ENCODE measurements at places on chromosomes 1 and 21.

DNA sequence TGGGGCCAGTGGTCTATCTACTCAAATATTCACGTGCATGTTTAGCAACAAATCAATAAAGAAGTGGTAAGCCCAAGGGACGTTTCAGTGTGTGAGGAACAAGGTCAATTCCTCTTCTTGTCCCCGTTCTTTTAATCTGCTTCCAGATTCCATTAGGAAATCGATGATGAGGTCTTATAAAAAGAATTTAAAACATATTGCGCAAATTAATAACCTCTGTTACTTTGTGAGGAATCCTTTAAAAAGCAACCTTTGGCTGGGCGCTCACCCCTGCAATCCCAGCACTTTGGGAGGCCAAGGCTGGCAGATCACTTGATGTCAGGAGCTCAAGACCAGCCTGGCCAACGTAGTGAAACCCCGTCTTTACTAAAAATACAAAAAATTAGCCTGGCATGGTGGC is 113.0 kb upstream of the TMPRSS2 start:
- no peak for DNase-seq

DNA sequence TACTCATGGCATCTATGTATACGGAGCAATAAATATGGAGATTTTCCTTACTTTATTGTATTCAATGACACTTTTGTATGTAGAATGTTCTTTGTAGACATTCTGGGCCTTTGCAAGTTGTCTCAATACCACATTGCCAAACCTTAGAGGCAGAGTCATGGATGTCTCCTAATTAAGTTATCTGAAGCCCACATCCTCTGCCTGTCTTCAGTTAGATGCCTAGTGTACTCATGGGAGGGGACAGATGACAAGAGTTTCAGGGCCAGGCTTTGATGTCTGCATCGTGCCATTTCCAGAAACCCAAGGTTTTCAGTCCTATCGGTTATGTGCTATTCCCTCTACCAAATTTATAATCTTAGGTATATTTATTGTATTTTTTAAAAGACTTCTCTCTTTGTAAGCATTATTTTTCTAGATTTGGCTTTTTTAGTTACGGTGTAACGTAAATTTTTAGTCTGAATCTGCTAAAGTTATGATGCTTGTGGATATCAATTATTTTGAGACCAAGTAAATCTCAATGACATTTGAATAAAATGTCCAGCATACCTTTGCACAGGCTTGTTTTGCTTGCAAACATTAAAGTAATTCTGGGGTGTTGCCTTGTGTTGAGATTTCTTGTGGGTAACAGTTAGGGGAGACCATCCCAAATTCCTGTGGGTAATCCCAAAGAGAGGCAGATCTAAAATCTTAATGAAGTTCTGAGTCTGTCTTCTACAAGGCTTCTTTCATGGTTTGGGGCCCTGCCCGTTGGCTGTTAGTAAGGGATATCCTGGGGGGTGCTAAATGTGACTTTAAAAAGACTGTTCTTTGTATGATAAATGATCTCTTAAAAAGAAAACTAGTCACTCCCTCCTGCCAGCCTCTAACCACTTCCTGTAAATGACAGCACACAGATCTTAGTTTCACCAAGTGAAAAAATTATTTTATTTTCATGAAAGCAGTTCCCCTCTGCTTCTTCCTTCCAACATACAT is 8.0 kb upstream of the MACF1 start:
- peak; percentile 54 for DNase-seq

- no peak for DNase-seq
Observed at GRCh38 chr21:46472246-46472645, 13.6 kb downstream of the DIP2A start.

DNA sequence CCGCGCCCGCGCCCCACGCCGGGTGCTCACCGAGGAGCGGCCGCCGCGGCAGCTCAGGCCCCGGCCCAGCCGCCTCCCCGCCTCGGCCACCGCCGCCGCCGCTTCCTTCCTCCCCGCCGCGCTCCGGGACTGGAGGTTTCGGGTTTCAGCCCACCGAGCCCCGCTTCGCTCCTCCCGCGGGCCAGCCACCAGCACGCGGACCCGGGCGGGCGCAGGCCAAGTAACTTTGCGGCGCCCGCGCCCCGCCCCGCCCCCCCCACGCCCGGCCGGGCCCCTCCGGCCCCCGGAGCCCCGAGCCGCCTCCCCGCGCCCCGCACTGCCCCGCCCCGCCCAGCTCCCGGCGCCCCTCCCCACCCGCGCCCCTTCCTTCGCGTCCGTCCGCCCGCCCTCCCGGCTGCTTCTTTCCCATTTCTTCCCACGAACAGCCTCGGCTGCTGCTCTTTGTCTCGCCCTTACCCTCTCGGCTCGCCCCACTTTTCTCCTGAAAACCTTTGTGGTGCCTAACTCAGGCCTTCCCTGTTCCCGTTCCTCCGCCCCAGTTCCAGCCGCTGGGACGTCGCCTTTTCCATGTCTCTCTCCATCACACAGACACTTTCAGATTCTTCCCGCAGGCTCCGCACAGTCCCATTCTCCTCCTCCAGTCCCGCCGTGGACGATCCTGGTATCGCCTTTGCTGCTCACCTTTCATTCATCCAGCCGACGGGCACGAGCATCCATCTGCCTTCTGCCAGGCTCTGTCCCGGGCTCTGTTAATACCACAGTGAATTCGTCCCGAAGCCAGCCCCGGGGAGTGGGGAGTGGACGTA is at the start of gene GPR161:
TSS of gene GPR161 (minus strand) at position 222 of the 806 bp plus-strand sequence. CDS start 32,080 bp downstream, outside the sequence.
- peak; percentile 44 for DNase-seq

DNA sequence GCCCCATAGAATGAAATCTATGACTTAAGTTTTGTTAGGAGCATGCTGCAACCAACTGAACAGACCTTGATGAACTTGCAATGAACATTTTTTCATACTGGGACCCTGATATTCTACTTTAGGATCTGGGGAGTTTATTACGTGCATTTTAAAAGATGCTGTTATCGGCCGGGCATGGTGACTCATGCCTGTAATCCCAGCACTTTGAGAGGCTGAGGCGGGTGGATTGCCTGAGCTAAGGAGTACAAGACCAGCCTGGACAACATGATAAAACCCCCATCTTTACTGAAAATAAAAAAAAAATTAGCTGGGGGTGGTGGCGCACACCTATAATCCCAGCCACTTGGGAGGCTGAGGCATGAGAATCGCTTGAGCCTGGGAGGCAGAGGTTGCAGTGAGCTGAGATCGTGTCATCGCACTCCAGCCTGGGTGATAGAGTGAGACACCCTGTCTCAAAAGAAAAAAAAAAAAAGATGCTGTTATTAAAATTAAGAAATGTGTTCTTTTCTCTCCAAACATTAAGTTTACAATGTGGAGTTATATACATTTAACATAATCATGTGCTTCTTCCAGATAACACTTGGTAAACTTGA is 7.1 kb downstream of the MPZL1 start:
- DNase-seq = no peak

DNA sequence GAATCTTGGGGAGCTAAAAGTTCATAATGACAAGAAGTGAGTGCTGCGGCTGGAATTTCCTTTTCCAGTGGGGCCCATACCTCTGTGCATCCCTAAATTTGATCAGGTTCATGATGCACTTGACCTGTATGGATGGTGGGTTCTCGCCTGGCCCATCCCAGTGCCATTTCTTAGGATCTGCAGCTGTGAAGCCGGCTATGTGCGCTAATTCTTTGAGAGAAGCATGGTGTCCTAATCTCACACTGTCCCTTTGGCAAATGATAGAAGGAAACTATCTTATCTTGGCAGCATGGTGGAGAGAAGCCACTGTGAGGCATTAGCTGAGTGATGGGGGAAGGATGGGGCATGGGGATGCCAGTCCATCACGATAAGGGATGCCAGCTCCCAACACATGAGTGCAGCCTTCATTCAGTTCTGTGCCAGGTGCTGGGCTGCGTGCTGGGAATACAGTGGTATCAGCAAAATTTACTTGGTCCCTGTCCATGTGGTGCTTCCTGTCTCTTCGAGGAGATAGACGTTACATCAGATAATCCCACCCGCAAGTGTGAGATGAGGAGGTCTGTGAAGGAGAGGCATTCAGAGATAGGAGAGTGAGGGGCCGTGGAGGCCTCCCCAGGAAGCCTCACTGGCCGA is 30.5 kb downstream of the STUM start:
- DNase-seq = no peak

GRCh38 chr1:38964140-38964548 is 22.5 kb upstream of the RHBDL2 start:
- DNase-seq = no peak

DNA sequence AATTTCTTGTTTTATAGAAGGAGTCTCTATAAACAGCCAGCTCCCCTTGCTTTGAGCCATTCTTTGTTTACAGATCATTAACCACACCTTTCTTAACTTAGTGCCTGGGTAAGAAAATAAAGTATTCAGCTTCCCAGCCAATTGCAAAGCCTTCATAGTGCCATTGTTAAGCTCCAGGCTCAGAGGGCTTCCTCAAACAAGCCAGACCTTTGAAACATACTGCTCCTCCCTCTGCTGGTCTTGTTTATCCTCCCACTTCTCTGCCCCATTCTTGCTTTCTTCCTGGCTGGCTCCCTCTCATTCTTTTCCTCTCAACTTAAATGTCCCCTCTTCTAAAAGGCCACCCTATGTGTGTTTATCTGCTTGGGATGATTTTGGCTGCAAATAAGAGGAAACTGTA is 319.4 kb upstream of the ST6GALNAC5 start:
- DNase-seq = no peak

DNA sequence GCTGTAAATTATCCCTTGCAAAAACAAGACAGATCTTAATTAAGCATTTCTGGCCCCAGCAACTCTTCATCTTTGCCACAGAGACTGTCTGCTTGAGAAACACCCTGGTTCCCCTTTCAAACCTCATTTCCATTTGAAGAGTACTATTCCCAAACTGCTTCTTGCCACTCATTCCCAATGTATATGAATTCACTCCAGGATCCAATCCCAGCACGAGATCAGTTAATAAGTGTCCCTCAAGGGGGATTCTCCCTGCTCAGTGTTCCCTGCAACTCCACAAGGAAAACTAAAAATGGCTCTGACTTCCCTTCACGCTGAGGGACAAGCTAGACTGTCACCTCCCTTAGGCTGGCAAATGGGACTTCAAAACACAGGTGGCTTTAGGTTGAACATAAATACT is 173.2 kb downstream of the SIPA1L2 start:
- no peak for DNase-seq

GRCh38 chr1:30101487-30102227 is 621.7 kb downstream of the MATN1 start:
- no peak for DNase-seq

GRCh38 chr1:56098946-56099345 is 480.4 kb downstream of the PLPP3 start:
- DNase-seq = no peak

GRCh38 chr1:5370311-5370710 is 621.9 kb downstream of the NPHP4 start:
- DNase-seq = no peak

- DNase-seq = no peak
Observed at GRCh38 chr1:231750296-231750695, 123.7 kb downstream of the DISC1 start.

GRCh38 chr1:212981571-212982328 is 31.4 kb downstream of the VASH2 start:
- peak; percentile 22 for DNase-seq

DNA sequence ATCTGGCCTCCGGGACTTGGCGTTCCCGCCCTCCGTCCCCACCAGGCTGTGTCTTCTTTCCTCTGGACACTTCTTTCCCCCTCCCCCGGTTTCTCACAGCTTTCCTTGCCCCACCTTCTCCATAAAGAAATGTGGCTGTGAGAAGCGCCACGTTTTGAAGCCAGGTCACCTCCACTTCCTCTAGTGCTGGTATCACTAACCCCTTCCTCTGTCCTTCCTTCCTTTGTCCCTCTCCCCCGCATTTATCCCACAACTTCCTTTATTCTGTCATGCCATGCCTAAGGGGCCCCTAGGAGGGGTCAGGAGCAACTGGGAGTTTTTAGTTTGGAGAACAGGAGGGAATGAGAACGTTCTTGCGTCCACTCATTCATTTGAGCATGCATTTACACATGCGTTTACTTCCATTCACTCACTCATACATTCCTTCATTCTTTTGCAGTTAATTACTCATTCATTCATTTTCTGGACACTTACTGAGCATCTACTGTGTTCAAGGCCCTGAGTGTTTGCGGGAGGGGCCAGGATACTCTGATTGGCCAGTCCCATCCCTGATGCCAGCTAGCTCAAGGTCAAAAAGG is 5.0 kb upstream of the ACOT11 start:
- no peak for DNase-seq

DNA sequence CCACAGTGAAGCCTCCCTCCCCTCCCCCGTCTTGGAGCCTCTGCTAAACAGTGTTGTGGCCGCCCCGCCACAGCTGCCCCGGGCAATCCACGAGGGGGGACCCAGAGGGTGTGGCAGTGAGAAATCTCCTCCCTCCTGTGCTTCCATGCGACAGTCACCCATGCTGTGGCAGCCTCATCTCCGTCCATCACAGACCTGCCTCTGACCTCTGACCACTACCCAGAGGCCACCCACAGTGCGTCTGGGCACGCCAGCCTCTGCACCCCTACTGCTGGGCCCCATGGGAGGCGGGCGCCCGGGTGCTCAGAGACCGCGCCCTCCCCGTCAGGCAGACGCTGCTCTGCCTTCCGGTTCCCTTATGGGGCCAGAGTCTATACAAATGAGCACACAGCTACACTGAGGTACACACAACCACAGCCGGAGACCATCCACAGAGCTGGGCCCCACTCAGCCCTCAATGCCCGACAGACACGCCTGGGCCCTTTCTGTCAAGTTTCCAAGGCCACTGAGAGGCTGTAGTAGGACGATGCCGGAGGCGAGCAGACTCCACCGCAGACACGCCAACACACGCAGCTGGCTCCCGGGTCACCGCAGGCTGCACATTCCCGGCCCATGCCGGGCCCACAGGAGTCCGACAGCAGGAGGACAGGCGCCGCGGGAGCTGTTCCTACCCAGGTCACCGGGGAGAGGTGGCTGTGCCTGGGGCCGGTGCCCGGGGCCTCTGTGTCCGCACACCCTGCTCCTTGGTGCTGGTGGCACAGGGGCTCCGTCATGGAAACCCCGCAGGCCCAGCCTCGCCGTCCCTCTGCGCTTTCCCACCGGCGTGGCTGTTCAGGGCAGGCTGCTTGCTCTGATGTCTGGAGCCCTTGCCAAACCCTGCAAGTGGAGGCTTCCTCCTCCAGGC is 23.9 kb upstream of the TMEM52 start:
- DNase-seq = no peak

GRCh38 chr1:93784538-93784937 is 94.5 kb downstream of the DNTTIP2 start:
- DNase-seq = no peak

DNA sequence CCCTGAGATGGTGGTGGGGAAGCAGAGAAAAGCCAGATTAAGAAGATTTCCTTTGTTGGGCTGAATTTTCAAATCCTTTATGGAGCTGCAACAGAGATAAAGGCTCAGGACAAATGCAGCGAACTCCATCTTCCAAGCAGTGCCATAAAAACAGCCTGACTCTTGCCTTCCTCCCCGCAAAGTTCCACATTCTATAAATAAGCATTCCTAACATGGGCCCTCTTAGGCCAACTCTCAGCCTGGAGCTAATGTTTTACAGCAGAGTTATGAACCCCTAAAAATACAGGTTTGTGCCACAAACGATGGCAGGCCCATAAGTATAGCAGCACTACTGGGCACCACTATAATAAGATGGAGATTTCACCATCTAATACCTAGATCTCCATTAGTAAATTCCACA is 27.2 kb downstream of the LMO4 start:
- no peak for DNase-seq

GRCh38 chr1:94669198-94669597 is 127.6 kb upstream of the F3 start:
- DNase-seq = no peak

Data from GM13977 (cell line).